ENCODE measurements at places on chromosomes 2 and 18.

DNA sequence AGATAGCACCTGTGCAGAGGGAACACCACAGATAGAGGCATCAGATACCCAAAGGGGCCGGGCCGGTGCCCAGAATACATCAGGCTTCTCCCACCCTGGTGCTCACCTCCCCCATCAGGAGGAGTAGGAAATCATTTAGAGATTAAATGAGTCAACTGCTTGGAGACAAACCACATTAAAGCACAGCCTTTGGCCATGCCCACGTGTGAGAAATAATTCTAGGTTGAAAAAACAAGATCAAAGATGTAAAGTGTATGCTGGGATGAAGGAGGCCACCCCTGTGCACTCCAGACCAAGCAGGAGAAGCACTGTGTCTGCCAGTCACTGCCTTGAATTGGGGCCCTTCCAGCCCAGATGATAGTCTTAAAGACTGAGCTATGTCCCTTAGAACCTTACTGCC is 152.8 kb upstream of the ACAA2 start:
- H3K4me1 ChIP-seq: no peaks in the 10 kb centered on the region
- DNase-seq: no peak
- no peaks in the 10 kb centered on the region for H3K36me3 ChIP-seq
- H3K27me3 ChIP-seq: no peaks in the 10 kb centered on the region
- no peak overlapping the region for H3K4me3 ChIP-seq
- no peak overlapping the region for H3K27ac ChIP-seq

- no peak overlapping the region for H3K27ac ChIP-seq
- H3K27me3 ChIP-seq: no peaks in the 10 kb centered on the region
These were observed 152.8 kb downstream of the ABCA12 start for GRCh38 chr2:214985619-214986018.

DNA sequence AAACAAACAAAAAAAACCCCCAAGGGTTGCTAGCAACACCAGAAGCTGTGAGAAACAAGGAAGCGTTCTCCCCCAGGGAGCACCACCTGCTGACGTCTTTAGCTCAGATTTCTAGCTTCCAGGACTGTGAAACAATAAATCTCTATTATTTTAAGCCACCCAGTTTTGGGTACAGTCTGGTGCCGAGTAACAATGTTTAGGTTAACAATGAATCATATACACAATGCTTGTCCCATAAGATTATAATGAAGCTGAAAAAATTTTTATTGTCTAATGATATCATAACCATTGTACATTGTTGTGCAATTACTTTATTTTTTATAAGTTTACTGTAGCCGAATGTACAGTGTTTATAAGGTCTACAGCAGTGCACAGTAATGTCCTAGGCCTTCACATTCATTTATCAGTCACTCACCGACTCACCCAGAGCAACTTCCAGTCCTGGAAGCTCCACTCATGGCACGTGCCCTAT is 72.1 kb upstream of the CAB39 start:
- no peaks in the 10 kb centered on the region for H3K36me3 ChIP-seq
- no peak overlapping the region for H3K4me3 ChIP-seq
- DNase-seq: no peak
- H3K27ac ChIP-seq: no peak overlapping the region
- H3K4me1 ChIP-seq: no peaks in the 10 kb centered on the region
- H3K27me3 ChIP-seq: no peaks in the 10 kb centered on the region

GRCh38 chr18:50313031-50313607 is 25.6 kb upstream of the CXXC1 start:
- H3K4me1 ChIP-seq: no peaks in the 10 kb centered on the region
- no peak overlapping the region for H3K27ac ChIP-seq
- H3K27me3 ChIP-seq: no peaks in the 10 kb centered on the region
- no peaks in the 10 kb centered on the region for H3K36me3 ChIP-seq
- DNase-seq: no peak

DNA sequence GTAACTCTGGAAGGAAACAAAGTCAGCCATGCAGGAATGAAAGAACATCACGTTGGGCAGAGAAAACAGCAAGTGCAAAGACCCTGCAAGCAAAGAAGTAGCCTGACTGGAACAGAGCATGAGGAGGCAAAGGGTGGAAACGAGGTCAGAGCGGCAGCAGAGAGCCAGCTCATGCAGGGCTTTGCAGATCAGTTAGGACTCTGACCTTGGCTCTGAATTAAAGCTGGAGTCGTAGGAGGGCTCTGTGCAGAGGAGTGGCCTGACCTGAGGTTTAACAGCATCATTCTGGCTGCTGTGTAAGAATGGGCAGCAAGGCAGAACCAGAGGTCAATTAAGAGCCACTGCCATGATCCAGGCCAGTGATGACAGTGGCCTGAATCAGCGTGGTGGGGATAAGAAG is 220.7 kb downstream of the PRKCE start:
- no peak overlapping the region for H3K4me3 ChIP-seq
- H3K27ac ChIP-seq: no peak overlapping the region
- DNase-seq: no peak

DNA sequence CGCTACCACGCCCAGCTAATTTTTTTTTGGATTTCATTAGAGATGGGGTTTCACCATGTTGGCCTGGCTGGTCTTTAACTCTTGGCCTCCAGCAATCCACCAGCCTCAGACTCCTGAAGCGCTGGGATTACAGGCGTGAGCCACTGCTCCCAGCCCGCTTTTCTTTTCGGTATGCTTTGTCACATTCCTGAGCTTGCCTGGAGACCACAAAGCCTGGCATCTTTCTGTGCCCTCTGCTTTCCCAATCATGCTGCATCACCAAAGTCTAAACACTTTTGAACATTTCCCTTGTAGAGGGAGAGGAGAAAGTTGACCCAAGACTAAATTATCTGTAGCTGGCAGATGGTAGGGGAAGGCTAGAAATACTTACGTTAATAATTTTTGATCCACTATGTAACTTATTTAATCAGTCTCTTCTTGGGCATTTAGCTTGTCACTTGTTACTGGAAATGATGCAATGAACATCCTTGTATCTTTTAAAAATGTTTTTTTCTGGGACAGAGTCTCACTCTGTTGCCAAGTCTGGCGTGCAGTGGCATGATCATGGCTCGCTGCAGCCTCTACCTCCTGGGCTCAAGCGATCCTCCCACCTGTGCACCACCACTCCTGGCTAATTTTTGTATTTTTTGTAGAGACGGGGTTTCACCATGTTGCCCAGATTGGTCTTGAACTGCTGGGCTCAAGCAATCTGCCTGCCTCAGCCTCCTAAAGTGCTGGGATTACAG is 2.7 kb upstream of the NPC1 start:
- H3K4me1 ChIP-seq: peaks cover 3% of the 10 kb centered on the region
- DNase-seq: peak; percentile 41
- H3K36me3 ChIP-seq: no peaks in the 10 kb centered on the region
- no peak overlapping the region for H3K4me3 ChIP-seq
- H3K27ac ChIP-seq: no peak overlapping the region
- H3K27me3 ChIP-seq: no peaks in the 10 kb centered on the region

DNA sequence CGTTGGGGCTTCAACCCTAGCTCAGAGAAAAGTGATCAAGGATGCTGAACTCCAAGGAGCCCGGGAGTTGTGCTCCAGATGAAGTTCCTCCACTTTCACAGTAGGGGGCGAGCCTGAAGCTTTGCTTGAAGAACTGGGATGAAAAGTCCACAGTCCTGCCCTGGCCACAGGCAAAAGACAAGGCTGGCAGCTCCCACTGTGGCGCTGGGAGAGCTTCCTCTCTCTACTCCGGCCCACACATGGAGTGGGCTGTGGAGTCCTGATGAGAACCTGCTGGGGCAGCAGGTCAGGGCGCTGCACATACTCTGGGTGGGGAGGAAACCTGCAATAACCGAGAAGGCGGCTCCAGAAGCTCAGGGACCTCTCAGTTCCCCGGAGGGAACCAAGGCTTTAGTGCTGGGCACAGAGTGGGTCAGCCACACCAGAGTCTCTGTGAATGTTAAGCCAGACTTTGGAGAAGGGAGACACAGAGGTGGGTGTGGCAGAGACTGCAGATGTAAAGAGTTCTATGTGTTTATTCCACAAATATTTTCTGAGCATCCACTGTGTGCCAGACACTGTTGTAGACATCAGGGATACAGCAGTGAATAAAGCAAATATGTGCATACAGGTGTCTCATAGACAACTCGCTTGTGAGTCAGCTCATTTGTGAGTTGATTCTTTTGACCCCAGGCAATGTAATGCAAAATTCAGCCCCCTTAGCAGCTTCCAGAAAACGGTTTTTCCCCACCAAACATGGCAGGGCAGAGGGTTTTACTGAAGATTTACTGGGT is 48.0 kb upstream of the MRPL33 start:
- no peaks in the 10 kb centered on the region for H3K36me3 ChIP-seq
- no peak overlapping the region for H3K27ac ChIP-seq
- no peak overlapping the region for H3K4me3 ChIP-seq
- DNase-seq: peak; percentile 76
- no peaks in the 10 kb centered on the region for H3K27me3 ChIP-seq
- peaks cover 8% of the 10 kb centered on the region for H3K4me1 ChIP-seq

- DNase-seq: no peak
- H3K27ac ChIP-seq: no peak overlapping the region
- H3K4me1 ChIP-seq: no peaks in the 10 kb centered on the region
- H3K36me3 ChIP-seq: no peaks in the 10 kb centered on the region
- H3K4me3 ChIP-seq: no peak overlapping the region
These were observed 182.9 kb upstream of the ID2 start for GRCh38 chr2:8498994-8499393.

DNA sequence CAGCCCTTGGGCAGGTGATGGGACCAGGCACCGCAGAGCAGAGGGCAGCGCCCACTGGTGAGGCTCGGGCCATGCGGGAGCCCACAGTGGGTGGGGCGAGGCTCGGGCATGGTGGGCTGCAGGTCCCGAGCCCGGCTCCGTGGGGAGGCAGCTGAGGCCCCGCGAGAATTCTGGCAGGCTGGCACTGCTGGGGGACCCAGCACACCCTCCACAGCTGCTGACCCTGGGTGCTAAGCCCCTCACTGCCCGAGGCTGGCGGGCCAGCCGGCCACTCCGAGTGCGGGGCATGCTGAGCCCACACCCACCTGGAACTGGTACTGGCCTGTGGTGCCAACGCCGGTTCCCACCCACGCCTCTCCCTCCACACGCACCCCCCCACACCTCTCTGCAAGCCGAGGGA is 29.7 kb upstream of the COL3A1 start:
- no peak for DNase-seq
- no peak overlapping the region for H3K4me3 ChIP-seq
- peaks cover 2% of the 10 kb centered on the region for H3K36me3 ChIP-seq
- no peaks in the 10 kb centered on the region for H3K27me3 ChIP-seq

Data from H9 (cell line).